Thoracic aorta (tissue), 2 donors: ENCODE measurements at places on chromosomes 2 and 18.

- DNase-seq = no peak
These were observed 26.4 kb upstream of the COPS8 start for GRCh38 chr2:237059155-237059875.

GRCh38 chr2:11680182-11680900 is 10.3 kb upstream of the NTSR2 start:
- no peak for DNase-seq

- DNase-seq = no peak
These were observed 19.8 kb downstream of the ARL5A start for GRCh38 chr2:151808258-151809072.

GRCh38 chr18:57441071-57441794 is 6.1 kb downstream of the ONECUT2 start:
- DNase-seq = no peak

DNA sequence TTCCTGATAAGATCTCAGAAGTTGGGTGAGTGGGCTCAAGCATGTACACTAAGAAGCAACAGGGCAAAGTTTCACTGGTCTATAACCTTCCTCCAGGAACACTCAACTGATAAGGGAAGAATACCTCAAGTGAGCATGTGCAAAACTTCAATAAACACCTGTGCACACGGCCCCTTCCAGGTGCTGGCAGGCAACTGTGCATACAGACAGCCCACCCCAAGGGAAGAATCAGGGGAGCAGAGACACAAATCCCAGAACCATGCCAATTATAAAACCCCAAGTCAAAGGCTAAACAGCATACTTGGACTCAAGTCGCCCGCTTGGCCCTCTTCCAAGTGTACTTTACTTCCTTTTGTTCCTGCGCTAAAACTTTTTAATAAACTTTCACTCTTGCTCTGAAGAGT is 85.9 kb upstream of the RTN4 start:
- no peak for DNase-seq

GRCh38 chr18:3037423-3037915 is 24.5 kb upstream of the LPIN2 start:
- DNase-seq = no peak
